ENCODE measurements at places on chromosomes 3 and 15.

DNA sequence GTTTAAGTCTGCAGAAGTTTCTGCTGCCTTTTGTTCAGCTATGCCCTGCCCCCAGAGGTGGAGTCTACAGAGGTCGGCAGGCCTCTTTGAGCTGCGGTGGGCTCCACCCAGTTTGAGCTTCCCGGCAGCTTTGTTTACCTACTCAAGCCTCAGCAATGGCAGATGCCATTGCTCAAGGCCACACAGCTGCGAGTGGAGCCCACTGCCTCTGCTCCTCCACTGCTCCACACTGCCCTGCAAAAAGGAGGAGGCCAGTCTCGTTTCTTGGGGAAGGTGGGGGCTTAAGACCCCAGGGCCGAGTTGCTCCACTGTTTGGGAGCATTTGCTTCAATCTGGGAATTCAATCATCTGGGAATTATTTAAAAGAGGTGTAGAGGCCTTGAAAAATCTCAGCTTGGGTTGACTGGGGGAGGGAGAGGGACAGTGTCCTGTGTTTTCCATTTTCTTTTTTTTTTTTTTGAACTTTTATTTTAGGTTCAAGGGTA is 144.6 kb upstream of the MEF2A start:
- DNase-seq = no peak

GRCh38 chr3:63193647-63194046 is 84.5 kb upstream of the SYNPR start:
- no peak for DNase-seq

DNA sequence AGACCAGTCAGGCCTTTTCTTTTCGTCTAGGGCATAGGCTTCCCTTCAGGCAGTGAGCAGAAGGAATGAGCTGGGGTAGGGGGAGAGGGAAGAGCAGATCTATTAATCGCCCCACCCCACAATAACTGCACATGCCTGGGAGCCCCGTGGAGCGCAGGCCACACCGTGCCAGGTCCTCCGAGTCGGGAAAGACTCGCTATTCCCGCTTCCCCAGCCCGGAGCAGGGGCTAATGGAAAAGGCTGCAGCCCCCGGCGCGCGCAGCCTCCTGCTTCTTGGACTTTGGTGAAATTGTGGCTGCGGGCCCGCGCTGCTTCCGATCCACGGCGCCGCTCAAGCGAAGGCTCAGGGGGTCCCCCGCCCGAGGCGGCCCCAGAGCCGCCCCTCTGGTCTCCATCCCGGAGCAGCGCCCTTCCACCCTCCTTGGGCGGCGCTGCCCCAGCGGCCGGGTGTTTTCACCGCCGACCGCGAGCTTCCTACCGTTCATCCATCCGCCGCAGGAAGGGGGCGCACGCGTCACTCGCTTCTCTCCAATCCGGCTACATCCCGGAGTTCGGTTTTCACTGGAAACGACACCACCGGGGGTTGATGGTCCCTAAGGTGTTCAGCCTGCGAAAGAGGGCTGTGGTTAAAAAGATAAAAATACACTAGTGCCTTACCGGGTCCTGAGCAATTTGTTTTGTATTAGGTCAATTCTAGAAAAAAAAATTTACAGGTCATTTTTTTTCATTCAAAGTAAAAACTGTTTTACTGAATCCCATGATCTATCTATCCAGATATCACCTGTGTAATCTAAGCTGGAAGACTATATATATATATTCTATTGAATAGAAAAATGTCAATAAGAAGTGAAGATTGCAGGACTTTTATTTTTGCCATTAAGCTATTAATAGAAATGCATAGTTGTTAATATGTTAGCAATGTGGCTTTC is 4.4 kb upstream of the SYNM start:
- no peak for DNase-seq

- no peak for DNase-seq
Measured at GRCh38 chr15:101244889-101245668, 6.8 kb downstream of the CHSY1 start.

- DNase-seq = peak; percentile 26
Measured at GRCh38 chr15:61459785-61460707, 230.9 kb upstream of the RORA start.

GRCh38 chr15:97929456-97930229 is 30.9 kb upstream of the ARRDC4 start:
- no peak for DNase-seq

GRCh38 chr3:52891615-52892081 is 5.7 kb downstream of the STIMATE start:
- peak; percentile 33 for DNase-seq

DNA sequence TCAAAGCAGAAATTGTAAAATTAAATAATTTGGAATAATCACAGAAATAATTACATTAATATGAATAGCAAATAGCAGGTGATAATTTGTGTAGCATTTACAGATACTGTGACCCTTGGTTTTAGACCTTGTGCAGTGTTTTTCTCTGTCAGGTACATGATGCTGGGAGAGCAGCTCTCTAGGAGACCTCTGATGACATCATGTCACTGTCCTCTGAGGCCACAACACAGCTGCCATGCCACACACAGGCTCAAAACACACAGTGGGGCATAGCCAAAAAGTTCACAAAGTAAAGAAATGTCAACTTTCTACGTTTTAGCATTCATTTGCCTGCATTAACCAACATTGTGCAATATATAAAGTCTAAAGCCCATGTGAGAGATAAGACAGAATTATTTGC is 71.8 kb upstream of the ZBTB20 start:
- DNase-seq = no peak
